EH (cell line): ENCODE measurements at places on chromosomes 6 and 20.

DNA sequence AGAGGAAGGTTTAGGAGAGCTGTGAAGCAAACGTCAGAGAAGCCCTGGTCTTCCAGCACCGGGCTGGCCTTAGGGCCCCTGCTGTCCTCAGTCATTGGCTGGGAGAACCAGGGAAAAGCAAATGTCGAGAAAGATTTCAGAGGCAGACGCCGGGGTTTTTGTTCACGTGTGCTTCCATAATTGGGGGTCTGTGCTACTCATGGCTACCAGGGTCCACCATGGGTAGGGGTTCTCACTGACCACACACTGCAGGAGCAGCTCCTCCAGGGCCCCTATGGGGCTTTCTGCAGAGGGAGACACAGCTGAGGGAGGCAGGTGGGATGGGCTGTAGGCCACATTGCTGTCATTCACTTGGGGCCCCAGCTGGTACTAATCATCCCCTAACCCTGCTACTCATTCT is 291.8 kb upstream of the FOXQ1 start:
- no peak for DNase-seq

DNA sequence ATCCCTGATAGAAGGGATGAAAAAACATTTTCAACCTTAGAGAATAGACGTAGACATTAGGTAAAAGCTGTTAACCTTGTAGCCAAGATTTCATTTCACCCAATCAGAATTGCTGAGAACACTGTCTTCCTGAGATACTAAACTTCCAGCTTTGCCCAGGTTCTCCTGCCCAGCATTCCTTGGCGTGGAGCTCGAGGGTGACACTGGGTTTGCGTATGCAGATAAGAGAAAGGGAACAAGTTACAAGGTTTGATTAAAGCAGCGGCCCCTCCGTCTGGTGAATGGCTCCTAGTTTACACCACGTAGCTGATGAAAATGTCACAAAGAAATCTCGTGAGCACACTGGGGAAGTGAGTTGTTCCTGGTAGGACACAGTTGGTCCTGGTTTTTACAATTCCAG is 247.8 kb downstream of the FARS2 start:
- DNase-seq = no peak

DNA sequence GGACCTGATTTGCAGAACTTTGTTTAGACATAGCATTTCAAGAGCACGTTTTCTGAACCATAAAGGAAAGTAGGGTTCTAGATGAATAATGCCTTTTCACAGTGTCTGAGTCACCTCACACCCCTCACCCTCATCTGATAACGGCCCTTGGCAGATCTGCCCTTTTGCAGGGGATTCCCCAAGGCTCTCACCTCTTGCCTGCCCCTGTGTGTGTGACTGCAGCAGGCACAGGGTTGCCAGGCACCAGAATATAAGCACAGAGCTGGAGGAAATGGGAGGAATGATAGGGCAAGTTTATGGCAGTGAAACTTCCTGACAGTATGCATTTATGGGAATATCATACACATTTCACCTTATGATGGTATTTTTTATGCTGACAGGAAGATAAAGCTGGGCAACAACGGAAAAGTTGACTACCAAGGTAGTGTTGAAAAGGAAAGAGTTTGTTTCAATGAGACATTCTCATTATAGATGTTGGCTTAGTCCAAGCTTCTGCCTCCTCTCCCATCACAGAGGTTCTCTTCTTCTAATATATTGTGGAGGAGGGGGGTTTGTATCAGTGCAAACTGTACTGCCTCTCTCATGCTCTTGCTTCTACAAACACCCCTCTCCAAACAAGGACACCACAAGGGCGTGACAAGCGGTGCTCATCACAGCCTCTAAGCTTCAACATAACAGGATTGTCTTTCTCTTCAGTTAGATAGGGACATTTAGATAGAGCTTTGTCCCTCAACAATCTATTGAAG is 101.5 kb upstream of the BACH2 start:
- DNase-seq = no peak

DNA sequence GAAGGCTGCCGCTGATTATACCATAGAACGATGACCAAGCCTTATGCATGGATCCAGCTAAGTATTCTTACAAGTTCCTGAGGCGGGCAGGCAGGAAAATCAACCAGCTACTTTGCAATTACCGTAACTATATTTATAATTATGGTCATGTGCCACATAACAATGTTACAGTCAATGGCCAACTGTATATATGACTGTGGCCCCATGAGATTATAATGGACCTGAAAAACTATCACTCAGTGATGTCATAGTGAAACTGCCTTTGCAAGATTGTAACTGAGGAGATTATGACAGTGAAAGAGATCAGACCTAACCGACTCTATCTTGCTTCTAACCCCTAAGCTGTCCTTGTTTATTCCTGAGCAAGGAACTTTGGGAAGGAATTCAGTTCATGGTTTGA is 33.1 kb upstream of the FAM135A start:
- DNase-seq = no peak
